Stimulated activated CD4-positive, alpha-beta T cell treated with anti-CD3 and anti-CD28 coated beads, Interleukin-1b, Interleukin-23, amount 100 ng/mL, for 48 hours (primary cell): ENCODE measurements at places on chromosomes 12 and 14.
A peak's percentile ranks its signal among the peaks of the same experiment; 100 is the strongest.

DNA sequence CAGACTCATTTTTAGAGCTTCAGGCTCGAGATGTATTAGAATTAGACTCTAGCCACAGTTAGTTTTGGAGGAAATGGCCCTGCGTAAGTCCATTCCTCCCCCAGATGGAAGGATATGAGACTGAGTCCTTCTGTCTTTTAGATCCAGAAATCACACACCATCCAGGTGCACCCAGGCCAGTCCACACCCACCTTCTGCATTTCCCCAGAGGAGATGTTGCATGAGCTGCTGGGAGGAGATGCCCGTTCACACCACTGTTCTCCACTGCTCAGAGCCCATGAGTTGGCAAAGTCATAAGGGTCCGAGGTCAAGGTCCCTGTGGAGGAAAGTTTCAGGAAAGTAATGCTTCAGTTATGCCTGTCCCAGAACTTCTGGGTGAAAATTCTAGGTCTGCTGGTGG is 29.2 kb downstream of the VWF start:
- no peak for DNase-seq

- no peak for DNase-seq
Measured at GRCh38 chr12:117527479-117527855, 166.0 kb upstream of the NOS1 start.

- DNase-seq, result no peak
Measured at GRCh38 chr14:59944909-59945308, 25.0 kb downstream of the LRRC9 start.

DNA sequence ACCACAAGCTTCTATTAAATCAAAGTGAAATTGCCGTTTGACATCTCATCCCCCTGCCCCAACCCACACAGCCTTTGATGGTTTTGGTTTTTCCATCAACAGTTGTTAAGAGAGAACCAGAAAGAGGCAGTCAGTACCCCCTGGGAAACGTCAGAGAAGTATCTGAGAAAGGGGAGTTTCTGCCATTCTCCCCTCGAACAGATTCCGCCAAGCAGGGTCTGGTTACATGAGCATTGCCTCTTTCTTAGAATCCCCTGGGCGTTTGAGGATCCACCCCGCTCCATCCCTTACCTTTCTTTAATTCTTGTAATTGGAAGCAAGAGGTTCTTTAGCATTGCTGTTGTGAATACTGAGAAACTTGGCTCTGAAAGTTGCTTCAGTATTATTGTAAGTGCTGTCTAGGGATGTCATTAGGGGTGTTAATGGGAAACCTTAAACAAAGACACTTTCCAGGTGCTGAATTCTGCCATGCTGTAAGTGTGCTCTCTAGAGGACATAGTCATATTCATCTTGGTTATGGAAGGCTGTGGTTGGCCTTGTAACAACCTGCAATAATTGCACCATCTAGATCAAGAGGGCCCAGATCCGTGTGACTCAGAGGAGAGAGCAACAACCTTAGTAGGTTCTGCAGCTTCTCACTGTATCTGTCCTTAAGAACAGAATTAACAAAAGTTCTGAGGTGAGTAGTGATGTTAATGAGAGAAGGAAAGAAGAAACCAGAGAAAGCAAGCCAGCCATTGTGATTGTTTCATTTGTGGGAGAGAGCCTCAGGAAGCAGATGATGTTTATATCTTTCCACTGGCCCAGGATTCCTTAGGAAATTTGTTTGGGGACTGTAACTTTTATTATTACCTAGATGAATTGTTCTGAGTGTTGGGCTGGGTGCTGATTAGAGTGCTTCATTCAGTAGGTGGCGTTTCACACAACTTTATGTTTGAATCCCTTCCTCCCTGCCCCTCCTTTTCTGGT is 9.0 kb downstream of the TMBIM6 start:
- peak; percentile 78 for DNase-seq

DNA sequence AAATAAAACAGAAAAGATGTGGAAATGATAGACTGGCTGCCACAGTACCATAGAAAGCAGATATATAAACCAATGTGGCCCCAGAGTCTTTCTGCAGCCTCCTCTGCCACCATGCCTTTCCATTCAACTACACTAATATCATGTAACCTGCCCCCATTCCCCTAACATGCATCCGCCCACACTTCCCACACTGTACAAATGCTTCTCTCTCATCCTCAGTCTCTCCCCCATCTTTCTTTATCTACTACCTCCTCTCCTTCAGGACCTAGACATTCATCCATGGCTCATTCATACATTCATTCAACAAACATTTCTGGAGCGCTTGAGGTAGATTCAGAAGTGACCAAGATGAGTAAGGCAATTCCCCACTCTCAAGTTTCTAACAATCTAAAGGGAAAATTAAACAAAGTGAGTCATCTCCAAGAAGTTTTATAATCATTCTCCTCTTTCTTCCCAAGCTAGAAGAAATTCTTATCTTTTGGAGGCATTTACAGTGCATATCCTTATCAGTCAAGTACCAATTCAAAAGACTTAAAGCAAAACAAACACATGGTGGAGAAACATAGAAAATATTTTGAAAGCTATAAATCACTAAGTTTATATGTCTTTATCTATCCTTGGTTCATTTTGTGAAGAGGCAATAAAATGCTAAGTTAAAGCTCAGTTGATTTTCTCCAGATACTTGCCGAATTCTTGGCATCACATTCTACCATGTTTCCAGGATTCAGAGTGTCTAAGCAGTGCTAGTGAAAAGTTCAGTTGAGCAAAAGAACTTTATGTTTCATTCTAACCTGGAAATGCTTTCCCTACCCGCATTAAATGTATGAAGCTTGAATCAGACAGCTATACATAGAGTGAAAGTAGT is 70.5 kb upstream of the FRMD6 start:
- DNase-seq, result no peak

GRCh38 chr12:79019672-79020071 is 155.1 kb downstream of the SYT1 start:
- no peak for DNase-seq

GRCh38 chr12:43309959-43310358 is 242.0 kb downstream of the ADAMTS20 start:
- no peak for DNase-seq

GRCh38 chr12:108635201-108635996 is 1.7 kb upstream of the SELPLG start:
- DNase-seq, result peak; percentile 63

GRCh38 chr14:95381726-95382125 is 62.0 kb upstream of the CLMN start:
- DNase-seq, result no peak

DNA sequence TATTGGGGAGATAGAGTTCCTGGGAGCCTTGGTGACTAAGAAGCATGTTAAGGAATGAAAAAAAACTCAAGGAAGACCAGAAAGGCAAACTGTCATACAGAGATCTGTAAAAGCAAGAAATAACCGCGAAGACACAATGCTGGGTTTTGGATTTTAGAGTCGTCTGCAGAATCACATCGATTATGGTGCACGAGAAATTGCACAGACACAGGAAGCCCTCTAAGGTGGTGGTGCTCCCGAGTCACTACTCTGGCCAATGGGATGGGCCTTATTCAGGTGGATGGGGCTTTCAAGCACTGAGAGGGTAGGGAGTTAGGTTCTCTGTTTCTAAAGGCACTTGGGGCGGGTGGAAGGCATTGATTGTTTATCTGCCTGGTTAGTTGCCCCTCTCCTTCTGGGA is 10.3 kb upstream of the FLVCR2 start:
- DNase-seq, result no peak

DNA sequence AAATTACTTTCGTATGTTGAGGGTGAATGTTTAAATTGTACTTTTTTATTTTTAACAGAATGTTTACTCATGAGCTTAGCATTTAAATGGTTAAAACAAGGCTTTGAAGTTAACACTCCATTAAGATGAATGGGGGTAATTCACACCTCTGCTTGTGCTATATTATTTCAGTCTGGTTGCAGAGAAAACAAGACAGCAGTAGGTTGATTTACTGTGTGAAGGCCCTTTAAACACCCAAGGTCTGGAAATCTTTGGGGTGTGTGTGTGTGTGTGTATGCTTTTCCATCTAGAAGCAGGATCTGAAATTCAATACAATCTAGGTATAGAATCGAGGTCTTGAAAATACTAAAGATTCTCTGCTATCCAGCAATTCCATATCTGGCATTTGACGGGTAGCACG is 83.8 kb downstream of the SLC38A6 start:
- no peak for DNase-seq
